NCI-H510A treated with DMSO at 0.1 percent for 48 hours (cell line): ENCODE measurements at places on chromosomes 7 and 10.

DNA sequence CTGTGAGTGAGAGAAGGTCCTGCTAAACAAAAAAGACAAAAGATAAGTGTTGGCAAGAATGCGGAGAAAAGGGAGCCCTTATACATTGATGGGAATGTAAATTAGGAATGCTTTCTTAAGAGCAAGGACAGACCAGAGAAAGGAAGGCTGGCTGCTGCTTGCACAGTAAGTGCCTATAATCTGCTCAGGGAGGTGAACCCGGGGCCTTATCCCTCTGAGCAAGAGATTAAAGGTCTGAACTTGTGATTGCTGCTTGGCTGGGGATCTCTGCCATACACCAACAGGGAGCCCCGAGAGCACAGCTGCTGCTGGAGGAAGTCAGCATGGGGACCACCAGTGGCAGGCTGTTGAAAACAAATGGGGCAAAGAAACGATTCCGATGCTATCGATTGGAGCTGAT, 32.0 kb upstream of the CRTAC1 start:
- no peak for DNase-seq

GRCh38 chr10:111171183-111171582, 94.4 kb downstream of the ADRA2A start:
- no peak for DNase-seq

DNA sequence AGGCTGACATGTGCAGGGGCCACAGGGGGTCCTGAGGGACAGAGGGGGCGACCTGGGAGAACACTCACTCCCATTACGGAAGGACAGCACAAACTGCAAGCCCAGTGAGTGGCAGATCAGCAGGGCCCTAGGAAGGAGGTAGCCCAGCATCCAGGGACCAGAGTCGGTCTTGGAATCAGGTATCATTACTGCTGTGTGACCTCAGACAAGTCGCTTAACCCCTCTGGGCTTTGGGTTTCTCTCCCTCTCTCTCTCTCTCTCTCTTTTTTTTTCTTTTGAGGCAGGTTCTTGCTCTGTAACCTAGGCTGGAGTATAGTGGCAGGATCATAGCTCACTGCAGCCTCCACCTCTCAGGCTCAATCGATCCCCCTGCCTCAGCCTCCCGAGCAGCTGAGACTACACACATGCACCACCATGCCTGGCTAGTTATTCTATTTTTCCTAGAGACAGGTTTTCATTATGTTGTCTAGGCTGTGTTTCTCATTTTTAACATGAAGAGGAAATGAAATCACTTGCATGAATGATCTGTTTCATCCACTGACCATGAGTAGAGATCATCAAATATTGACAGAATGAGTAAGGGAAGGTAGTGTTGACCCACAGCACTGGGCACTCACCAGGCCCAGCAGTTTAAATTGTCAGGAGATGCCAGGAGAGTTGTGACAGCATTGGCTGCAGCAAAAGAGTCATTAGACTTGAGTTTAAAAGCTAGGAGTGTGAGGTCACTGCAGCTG, 49.4 kb downstream of the BUB3 start:
- DNase-seq: no peak

- no peak for DNase-seq
These were observed 64.3 kb upstream of the ADRB1 start for GRCh38 chr10:113979409-113979808.
